IMR-90 (cell line): ENCODE measurements at places on chromosomes 6 and 20. TPM values are rescaled to one million over a fixed set of nuclear protein-coding genes. Genes with fewer than 3 reads are reported as not detected.
A peak's percentile ranks its signal among the peaks of the same experiment; 100 is the strongest.

DNA sequence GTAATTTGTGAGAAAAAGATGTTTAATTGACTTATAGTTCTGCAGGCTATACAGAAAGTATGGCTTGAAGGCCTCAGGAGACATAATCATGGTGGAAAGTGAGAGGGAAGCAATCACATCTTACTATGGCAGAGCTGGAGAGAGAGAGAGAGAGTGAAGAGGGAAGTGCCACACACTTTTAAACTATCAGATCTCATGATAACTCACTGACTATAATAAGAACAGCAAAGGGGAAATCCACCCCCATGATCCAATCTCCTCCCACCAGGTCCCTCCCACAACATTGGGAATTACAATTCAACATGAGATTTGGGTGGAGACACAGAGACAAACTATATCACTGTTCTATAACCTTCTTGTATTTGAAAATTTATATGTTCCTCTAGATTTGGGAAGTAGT, 117.2 kb upstream of the BMP5 start:
- DNase-seq: no peak

DNA sequence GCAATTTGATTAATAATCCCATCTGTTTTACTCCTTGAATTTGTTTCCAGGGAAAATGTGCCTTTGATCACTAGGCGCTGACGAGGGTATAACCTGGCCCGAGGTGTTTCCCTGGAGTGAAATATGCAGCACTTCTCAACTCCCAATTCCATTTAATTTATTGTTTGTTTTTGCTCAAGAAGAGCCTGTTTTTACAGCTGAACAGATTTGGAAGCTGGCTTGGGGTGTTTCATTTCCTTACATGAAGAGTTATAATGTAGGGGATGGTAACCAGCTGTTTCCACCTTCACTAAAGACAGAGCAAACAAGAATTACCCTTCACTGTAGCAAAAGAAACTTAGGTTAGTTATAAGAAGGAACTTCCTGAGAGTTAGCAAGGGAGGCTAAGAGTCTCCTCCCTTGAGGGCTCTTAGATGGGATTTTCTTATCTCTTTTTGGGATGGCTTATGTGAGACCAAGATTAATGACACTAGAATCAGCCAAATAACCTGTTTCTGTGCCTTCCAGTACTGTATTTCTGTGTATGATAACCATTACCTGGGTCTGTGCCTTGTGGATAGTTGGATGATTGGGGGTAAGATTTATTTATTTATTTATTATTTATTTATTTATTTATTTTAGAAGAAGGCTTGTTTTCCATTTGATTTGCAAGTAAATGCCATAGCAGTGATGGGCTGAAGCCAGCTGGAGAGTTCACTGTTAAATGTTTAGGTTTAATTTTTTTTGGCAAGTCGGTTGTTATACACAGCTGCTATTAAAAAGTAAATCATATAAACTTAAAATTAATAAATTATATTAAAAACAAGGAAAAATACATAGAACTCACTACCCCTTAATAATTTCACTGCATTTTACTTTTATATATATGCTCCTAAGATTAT, 162.2 kb upstream of the BMP2 start:
- no peak for DNase-seq

- DNase-seq: no peak
These were observed 62.2 kb downstream of the SLC22A23 start for GRCh38 chr6:3394671-3395070.

DNA sequence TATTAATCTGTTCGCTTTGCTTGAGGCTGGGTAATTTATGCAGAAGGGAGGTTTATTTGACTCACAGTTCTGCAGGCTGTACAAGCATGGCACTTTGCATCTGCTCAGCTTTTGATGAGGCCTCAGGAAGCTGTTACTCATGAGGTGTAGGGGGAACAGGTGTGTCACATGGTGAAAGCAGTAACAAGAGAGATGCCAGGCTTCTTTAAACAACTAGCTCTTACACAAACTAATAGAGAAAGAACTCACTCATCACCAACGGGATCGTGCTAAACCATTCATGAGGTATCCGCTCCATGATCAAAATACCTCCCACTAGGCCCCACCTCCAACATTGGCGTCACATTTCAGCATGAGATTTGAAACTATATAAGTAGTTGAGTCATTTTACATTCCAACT, 34.4 kb upstream of the GCLC start:
- DNase-seq: no peak

Gene SLC17A9
- 1.4 and 2.2 TPM in 2 replicates for total RNA-seq

GRCh38 chr6:4313044-4313686, 177.8 kb upstream of the ECI2 start:
- DNase-seq: peak; percentile 92

Gene HLA-DQA1
- total RNA-seq: not detected in 2 replicates

DNA sequence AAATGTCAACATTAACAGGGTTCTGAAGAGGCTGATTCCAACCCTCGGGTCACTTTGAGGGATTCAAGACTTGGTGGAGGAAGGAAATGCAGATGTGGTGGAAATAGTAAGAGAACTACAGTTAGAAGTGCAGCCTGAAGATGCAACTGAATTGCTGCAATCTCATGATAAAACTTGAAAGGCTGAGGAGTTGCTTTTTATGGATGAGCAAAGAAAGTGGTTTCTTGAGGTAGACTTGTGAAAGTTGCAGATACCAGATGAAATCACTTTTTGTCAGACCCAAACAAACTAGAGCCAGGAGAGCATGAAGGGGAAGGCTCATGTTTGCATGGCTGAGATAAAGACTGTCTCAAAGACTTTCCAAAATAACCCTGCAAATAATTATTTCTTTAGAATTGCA, 16.2 kb downstream of the ANKRD6 start:
- DNase-seq: no peak

Gene MOG
- total RNA-seq: not detected in 2 replicates

Gene DLK2
- 0.90 and 1.1 TPM in 2 replicates for total RNA-seq

GRCh38 chr6:36814249-36814648, 25.0 kb downstream of the CPNE5 start:
- no peak for DNase-seq

- no peak for DNase-seq
These were observed 24.8 kb downstream of the RRBP1 start for GRCh38 chr20:17657079-17657825.

- peak; percentile 26 for DNase-seq
These were observed 71.9 kb upstream of the NHSL1 start for GRCh38 chr6:138571181-138571580.

Gene SPTLC3
- 1.4 and 1.6 TPM in 2 replicates for total RNA-seq

Gene OR2B6
- total RNA-seq: not detected in 2 replicates

DNA sequence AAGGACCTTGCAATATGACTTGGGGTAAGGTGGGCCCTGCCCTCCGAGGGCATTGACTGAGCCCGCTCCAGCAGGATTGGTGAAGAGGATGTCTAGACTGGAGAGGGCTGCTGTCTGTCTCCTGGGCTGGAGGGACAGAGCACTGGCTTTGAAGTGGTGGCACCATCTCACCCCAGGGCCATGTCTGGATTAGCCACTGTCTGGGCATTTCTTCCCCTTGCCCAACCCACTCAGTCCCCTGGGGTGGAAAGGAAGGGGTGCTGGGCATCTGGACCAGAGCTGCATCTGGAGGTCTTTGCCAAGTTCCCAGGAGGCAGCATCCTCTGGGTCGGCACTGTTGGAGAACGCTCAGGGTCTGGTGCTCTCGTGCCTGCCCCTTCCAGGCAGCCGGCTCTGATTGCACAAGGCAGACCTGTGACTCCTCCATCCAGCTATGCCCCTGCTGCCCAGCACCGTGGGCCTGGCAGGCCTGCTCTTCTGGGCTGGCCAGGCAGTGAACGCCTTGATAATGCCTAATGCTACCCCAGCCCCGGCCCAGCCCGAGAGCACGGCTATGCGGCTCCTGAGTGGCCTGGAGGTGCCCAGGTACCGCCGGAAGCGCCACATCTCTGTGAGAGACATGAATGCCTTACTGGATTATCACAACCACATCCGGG, at the start of gene R3HDML:
TSS of gene R3HDML (plus strand) at position 319 of the 656 bp plus-strand sequence. CDS start at position 434, 115 bp downstream.
- DNase-seq: no peak

DNA sequence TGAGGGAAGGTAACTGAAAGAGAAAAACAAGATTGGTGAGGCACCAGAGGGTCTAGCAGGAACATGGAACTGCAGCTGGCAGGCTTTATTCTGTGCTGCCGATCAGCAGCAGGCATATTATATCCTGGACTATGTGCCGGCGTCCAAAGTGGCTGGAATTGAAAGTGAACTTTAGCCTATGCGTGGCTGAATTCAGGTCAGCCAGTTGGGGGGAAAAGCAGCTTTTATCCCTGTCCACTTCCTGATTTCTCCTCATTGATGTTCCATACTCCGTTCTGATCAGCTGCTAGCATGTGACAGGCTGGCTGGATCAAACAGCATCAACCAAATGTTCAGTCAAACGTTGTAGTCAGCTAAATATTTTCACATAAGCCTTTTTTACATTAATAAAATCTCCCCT, 99.0 kb downstream of the CAP2 start:
- no peak for DNase-seq

DNA sequence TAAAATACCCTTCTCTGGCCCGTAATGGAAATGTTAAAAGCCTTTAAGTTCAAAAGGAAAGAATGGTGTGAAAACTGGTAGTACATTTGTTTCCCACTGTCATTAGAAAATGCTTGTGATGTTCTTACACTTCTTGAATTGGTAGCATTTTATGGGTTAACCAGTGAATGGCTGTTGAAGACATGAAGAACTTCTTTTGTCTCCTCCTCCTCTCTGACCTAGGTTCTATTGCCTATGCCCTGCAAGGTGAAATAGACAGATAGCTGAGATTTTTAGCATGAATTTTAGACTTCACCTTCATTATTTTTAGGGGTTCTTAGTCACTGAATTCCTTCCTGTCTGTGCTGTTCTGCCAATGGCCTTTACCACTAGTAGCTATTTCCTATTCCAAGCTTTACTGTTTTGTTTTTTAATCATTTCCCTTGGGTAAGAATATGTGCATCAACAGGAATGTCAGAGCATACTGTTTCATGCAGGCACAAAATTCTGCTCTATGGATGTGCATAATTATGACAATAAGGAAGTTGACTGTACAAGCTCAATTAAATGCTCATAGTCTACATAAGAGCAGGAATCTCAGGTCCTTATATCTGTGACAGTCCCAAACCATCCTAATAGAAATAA, 4.9 kb downstream of the TNFAIP3 start:
- peak; percentile 47 for DNase-seq

GRCh38 chr20:31706607-31707257, 15.9 kb downstream of the BCL2L1 start:
- DNase-seq: no peak

GRCh38 chr6:168090706-168091105, 11.7 kb upstream of the FRMD1 start:
- DNase-seq: no peak

Gene TMEM244
- total RNA-seq: 0.28 and 0.36 TPM in 2 replicates

Gene BHLHE23
- not detected in 2 replicates for total RNA-seq

- DNase-seq: no peak
These were observed 39.3 kb upstream of the ID1 start for GRCh38 chr20:31565699-31566318.

Gene HUS1B
- 0.36 and 0.56 TPM in 2 replicates for total RNA-seq

- peak; percentile 37 for DNase-seq
These were observed 66.3 kb upstream of the BMP5 start for GRCh38 chr6:55941702-55942101.

DNA sequence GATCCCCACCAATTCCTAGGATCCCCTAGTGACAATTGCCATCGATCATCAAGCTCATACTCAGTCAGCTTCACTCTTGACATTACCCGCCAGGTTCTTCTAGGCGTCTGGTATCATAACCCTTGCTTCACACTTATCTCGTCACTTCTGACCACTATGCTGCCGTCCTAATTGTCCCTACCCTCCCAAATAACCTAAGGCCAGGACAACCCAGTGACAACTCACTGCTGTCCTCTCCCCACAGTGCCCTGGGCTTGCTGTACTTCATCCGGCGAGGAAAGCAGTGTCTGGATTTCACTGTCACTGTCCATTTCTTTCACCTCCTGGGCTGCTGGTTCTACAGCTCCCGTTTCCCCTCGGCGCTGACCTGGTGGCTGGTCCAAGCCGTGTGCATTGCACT, 3.7 kb downstream of the SYS1 start:
- no peak for DNase-seq

DNA sequence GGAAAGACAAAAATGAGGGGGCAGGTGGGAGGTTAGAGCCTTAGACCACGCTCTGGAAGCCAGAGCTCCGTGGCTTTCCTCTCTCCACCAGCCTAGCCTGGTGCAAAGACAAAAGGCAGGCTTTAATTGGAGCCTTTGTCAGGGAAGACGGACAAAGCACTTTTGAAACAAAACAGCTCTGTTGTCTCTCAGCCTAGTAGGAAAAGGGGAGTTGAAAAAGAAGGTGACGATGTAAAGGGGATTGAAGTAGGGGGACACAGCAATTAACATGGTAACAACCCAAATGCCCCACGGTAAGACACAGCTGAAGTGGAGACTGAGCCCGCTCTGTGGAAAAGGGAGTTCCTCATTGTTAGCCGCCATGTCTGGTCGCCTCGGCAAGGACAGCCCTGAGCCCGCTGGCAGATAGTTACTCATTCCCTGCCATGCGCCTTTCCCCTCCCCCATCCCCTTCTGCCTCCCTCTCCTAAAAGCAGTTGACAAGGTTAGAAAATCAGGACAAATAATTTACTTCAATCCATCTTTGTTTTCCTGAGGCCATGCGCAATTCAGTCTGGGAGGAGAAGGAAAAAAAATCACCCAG, 93.0 kb downstream of the TCP11 start:
- no peak for DNase-seq

Gene EDN1
- total RNA-seq: 5.6 and 8.6 TPM in 2 replicates

Gene SLC22A1
- total RNA-seq: 0.28 TPM in 1 of 2 replicates, not detected in the other

Gene VIP
- not detected in 2 replicates for total RNA-seq

DNA sequence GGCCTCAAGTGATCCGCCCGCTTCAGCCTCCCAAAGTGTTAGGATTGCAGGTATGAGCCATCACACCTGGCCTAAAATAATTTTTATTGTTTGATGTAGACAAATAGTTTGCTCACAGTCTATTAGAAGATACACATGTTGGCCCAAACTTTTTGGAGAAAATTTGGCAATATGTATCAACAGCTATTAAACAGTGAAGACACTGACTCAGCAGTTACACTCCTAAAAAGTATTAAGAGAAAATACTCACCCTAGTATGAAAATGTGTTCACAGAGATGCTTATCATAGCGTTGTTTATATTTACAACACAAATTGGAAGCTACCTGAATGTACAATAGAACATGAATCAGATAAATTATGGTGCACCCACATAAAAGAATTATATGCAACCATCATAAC, 173.1 kb downstream of the WDR27 start:
- no peak for DNase-seq

GRCh38 chr6:35053701-35054100, 87.4 kb downstream of the TCP11 start:
- no peak for DNase-seq

Gene STMN3
- 20.3 and 21.1 TPM in 2 replicates for total RNA-seq

- DNase-seq: no peak
These were observed 872 bp upstream of the RBM39 start for GRCh38 chr20:35742741-35743523.

Gene CST2
- total RNA-seq: not detected in 2 replicates

GRCh38 chr6:47651505-47651944, 46.9 kb upstream of the ADGRF4 start:
- peak; percentile 74 for DNase-seq

DNA sequence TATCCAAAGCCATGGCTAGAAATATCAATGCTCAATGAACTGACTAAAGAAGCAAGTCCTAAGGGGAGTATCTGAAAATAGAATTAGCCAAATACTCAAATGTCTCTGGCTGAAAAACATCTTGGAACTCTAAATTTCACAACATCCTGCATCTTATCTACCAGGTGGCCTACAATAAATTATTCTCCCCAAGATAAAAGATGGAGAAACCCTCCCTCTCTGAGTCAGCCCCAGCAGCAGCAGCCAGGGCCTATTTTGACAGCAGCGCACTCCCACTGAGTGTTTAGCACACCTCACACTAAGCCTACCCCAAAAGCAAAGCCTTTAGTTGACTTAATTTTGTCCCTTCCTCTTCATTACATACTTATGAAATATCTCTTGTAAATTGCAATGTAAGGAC, 5.9 kb downstream of the CALHM6 start:
- peak; percentile 41 for DNase-seq
